ENCODE measurements at places on chromosomes 16 and 17.

GRCh38 chr16:85170590-85171003 lies 58.3 kb upstream of the CIBAR2 start:
- no peak for DNase-seq

- DNase-seq = no peak
These were observed 20.1 kb upstream of the ALKBH5 start for GRCh38 chr17:18163547-18163946.

DNA sequence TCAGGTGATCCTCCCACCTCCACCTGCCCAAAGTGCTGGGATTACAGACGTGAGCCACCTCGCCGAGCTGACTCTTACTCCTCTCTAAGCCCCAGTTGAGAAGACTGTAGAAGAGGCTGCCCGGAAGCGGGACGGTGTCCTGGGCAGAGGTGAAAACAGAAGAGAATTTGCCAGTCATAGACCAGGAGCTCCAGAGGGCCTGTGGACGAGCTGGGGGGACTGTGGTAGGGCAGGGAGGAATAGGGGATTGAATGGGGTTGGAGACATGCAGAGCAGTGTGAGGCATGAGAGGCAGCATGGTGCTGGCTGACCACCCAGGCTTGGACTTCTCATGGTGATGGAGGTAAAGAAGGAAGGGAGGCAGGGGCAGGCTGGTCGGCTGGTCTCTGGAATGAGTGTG lies 17.1 kb upstream of the PHB1 start:
- no peak for DNase-seq

GRCh38 chr17:75555679-75556153 lies 30.2 kb downstream of the LLGL2 start:
- DNase-seq = no peak

GRCh38 chr16:1125471-1125870 lies 27.4 kb upstream of the CACNA1H start:
- DNase-seq = peak; percentile 15

GRCh38 chr17:45345554-45346215 lies 28.9 kb upstream of the MAP3K14 start:
- DNase-seq = no peak

DNA sequence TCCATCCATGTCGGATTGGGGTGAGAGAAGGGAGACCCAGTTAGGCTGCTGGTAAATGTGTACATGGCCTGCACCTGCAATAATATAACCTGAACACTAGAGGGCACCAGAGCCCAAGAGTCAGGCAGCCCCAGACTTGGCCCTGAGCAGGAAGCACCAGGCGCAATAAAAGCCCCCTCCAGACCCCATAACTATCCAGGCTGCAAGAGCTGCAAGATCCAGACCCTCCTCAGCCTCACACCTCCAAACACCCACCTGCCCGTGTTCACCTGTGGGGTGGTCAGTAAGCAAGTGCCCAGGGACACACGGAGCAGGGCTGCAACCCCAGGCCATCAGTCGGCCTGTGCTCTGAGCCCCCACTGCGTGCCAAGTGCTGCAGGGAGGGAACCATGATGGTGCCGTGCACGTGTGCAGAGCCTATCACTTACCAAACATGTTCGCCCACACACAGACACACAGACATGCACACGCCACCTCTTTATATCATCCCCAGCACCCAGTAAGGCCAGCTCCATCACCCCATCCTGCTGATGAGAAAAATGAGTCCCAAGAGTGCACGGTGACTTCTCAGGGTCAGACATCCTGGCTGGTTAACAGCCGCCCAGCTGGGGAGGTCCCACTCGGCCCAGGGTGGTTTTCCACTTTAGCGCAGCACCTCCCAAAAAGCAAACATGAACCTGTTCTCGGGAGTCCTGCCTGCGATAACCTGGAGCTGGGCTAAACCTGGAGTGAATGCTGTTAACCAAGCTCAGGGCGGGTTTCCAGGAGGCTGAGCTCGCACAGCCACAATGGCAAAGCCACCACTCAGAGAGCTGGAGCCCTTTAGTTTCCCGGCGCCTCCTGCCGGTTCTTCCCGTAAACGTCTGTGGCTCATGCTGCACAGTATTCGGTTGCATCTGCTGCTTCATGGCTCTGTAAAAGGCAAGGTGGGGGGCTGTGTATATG lies 439.8 kb downstream of the SOX9 start:
- DNase-seq = peak; percentile 32
